Stimulated activated CD4-positive, alpha-beta T cell treated with anti-CD3 and anti-CD28 coated beads, TNF-alpha, amount 100 ng/mL, for 1 hour (primary cell): ENCODE measurements at places on chromosomes 16 and 17.
A peak's percentile ranks its signal among the peaks of the same experiment; 100 is the strongest.

DNA sequence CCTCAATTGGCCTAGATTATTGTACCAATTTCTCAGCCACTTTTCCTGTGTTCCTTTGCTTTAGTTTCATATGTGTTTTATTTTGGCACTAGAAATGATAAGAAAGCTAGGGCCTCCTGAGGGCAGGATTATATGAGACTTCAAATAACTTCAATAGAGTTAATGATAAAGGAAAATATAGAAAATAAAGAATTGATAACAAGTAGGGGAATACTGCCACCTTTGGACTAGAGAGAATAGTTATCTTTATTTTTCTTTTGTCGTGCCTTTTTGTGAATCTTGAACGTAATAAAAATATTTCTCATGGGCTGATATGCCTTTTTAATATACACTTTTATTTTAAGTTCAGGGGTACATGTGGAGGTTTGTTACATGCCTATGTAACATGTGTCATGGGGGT, 29.3 kb upstream of the RBL2 start:
- no peak for DNase-seq

- no peak for DNase-seq
Observed at GRCh38 chr17:20114466-20114865, 105.3 kb downstream of the SPECC1 start.

DNA sequence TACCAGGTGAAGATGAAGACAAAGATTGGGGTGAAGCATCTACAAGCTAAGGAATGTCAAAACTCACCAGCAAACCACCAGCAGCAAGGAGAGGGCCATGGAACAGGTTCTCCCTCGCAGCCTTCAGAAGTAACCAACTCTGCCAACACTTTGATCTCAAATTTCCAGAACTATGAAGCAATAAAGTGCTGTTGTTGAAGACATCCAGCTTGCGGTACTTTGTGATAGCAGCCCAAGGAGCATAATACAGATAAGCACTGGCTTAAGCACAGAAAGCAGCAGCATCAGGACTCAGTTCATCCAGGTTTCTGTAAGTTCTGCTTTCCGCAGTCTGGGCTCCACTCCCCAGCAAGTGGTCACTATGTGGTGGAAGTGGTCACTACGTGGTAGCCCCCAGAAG, 16.0 kb upstream of the CDRT4 start:
- no peak for DNase-seq

DNA sequence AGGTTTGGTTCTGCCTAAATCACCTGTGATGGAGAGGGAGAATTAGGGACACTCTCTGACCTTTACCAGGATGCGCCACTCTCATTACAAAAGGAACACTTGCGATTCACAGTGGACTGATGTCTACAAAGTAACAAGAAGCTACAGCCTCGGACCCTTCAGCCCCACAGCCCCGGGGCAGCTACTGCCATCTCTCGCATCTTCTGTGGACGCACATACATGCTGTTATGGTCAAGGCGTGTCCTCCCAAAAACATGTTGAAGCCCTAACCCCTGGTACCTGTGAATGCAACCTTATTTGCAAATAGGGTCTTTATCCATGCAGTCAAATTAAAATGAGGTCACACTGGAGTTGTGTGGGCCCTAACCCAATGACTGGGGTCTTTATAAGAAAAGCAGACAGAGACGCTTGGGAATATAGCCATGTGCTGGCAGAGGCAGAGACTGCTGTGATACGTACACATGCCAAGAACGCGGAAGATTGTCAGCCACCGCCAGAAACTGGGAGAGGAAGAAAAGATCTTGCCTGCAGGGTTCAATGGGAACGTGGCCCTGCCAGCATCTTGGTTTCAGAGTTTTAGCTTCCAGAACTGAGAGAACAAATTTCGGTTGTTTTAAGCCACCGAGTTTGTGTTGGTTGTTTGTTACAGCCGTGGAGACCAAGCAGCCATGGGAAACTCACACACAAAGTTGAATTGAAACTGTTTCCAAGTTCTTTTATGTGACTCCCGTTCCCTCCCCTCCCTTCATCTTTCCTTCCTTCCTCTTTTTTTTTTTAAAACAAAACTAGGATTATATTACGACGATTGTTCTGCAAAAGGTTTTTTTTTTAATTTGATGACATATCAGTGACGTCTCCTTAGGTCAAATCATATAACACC, 23.1 kb downstream of the ATP2C2 start:
- DNase-seq = no peak

DNA sequence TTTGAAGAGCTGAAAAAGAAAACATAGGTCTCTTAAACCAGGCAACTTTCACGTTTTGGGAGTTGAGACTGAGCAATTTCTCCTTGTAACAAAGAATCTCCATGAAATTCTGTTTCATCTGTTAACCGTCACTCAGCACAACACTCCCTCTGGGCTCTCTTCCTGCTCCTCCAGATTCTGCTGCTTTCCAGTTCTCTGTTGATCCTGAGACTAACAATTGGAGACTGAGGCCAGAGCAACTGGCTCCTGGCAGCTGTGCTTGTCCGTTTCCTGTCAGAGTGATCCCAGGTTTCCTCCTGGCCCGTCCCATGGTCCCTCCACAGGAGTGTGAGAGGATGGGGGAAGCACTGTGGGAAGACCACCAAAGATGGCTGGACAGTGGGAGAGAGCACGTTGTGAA, 32.5 kb downstream of the IST1 start:
- no peak for DNase-seq

DNA sequence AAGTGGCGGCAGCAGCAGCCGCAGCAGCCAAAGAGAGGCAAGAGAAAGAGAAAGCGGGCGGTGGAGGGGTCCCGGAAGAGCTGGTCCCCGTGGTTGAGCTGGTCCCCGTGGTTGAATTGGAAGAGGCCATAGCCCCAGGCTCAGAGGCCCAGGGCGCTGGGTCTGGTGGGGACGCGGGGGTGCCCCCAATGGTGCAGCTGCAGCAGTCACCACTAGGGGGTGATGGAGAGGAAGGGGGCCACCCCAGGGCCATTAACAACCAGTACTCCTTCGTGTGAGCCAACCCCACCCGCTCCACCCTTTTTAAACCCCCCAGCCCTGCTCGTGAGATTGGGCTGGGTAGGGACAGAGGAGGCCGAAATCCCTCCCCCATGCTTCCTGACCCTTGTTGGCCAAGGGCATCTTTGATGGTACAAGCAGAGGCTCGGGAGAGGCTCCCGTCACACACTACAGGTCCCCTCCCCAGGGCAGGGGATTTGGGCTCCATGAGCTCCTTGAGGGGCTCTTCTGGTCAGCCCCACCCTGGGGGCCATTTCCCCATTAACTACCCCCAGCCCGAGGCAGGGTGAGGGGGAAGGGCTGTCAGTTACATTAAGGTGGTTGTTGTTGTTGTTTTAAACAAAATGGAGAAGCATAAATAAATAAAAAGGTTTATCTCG, 4.6 kb upstream of the ATP2A1 start:
- DNase-seq = peak; percentile 34

- no peak for DNase-seq
Observed at GRCh38 chr17:70976447-70976846, 807.1 kb downstream of the KCNJ2 start.

DNA sequence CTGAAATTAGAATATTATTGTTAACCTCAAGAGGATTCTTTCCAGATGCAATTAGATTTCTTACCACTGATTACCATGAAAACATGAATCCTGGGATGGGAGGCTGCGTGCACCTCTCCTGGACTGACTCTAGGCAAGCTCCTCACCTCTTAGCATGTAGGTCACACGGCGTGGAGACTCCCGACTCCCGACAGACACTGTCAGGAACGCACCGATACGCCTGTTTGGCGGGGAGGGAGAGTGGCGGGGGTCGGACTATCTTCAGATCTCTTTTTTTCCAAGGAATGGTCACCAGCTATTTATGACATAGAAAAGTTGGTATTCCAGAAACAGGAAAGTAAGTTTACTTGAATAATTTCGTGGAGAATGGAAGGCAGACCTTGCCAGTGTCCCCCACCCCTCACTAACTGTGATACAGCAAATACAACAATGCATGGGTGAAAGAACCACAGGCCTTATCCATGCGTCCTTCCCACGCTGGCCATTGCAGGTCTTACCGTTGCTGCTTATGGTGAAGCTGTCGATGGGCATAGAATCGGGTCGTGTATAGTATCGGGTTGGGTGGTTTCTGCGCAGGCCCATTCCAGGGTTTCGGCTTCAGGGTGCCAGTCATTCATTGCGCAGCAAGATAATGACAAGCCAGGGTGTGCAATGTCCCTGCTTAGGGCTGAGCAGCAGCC, 62.6 kb upstream of the ENDOV start:
- no peak for DNase-seq

GRCh38 chr17:83081684-83082201, 2.3 kb downstream of the METRNL start:
- no peak for DNase-seq

- peak; percentile 77 for DNase-seq
Observed at GRCh38 chr16:667780-668518, at the start of gene RHOT2. RHOT2 (plus strand) TSS chr16:668132; CDS start chr16:668200, 68 bp downstream.
